Fibroblast of upper back skin (primary cell): ENCODE measurements at places on chromosomes 2 and 18.

GRCh38 chr2:8546612-8547283 is 135.1 kb upstream of the ID2 start:
- DNase-seq: no peak

GRCh38 chr2:145919477-145919876 is 1399.6 kb upstream of the ZEB2 start:
- no peak for DNase-seq

DNA sequence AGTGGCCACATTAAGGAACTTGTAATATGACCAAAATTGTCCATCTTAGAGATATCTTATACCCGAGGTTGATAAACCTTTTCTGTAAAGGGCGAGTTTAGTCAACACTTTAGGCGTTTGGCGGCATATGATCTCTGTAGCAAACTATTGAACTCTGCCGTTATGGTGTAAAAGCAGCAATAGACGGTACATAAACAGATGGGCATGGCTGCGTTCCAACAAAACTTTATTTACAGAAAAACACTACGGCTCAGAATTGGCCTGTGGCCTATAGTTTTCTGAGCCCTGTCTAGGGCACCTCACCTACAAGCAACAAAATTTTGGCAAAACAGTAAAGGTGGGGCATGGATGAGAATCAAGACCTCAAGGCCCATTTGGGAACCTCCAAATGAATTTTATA is 121.9 kb upstream of the HAAO start:
- DNase-seq: no peak

- DNase-seq: no peak
These were observed 35.2 kb downstream of the RFX8 start for GRCh38 chr2:101439716-101440115.

DNA sequence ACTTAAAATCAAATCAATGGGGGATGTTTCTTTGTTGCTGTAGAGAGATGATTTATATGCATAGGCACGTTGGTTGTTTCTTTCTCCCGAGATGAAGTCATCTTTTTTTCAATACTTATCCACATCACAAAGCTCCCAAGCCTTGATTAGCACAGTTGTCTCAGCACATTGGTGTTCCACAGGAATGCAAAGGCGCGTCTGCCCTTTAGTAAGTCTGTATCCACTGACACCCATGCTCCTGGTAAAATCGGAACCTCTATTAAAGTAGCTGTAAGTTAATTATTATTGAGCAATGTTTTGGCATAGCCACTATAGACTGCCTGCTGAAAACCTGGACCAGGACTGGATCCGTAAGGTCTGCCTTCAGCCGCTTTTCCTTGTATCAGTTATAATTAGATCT is 77.6 kb upstream of the RBM44 start:
- peak; percentile 78 for DNase-seq

DNA sequence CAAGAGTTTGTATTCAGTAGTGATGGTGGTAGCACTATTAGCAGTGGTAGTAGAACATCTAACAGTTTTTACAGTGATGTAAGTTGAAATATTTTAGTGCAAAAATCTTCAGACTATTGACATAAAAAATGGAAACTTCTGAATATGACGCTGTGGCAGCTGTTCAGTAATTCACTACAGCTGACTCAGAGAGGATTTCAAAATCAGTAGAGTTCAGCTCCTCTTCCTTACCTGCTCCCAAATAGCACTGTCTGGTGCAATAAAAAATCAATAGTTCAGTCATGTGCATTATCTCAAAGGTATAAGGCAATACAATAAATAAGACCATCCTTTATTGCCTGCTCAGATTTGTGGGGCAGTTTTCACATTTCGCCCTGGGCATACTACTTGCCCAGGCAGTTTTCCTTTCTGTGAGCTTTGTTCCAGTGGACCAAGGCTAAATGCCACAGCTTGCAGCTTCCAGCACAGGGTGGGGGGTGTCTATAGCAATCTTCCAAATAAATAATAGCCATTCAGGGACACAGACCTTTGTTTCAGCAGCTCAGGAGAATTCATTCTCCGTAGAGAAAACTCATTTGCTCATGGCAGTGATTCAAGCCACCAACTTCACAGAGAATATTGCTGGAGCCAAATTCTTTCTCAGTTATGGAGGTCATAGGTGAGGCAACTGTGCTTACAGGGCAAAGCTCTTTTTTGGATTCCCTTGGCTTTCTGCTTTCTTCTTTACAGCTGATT is 33.9 kb upstream of the GORASP2 start:
- peak; percentile 39 for DNase-seq

GRCh38 chr2:96856776-96857666 is 795 bp downstream of the ANKRD39 start:
- DNase-seq: no peak

- no peak for DNase-seq
These were observed 71.1 kb downstream of the MGAT5 start for GRCh38 chr2:134324947-134325346.

DNA sequence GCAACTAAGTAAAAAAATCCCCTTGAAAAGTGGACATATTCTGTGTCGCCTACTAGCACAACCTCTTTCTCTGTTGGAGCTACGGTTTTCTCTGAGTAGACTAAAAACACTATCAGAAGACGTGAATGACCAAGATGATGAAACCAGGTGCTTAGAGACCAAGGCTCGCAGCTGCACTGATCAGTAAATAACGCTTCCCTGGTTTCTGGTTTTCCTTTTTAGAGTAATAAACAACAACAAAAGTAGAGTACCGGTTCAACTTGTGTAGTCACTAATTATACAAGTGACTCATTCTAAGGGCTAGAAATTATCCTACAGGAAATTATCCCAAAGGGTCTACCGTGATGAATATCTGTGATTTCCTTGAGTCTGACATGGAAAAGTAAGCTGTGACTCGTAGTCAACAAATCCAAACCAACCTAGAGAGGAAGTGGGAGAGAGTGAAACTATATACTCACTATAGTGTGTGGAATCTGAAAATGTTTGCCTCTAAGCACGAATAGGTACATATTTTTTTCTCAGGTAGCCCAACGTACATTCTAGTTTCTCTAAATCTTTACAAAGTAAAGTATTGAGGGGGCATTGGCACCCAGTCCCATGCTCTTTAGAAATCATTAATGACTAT is 17.8 kb downstream of the RASGRP3 start:
- DNase-seq: peak; percentile 60

DNA sequence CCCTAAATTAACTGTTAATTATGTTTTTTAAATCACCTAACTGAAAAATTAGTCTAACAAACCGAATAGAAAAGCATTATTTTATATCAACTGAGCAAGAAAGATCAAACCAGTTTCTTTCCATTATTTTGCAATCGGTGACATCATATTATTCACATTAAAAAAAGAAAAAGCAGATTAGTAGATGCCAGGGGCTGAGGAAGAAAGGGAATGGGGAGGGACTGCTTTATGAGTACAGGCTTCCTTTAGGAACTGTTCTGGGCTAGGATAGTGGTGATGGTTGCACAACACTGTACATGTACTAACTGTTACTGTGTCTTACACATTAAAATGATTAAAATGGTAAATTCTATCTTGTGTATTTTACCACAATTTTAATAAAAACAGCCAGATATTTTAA is 59.3 kb downstream of the COBLL1 start:
- DNase-seq: peak; percentile 53

GRCh38 chr2:18356676-18357075 is 203.8 kb downstream of the RDH14 start:
- DNase-seq: peak; percentile 44

GRCh38 chr2:210363261-210363660 is 48.3 kb upstream of the MYL1 start:
- no peak for DNase-seq

GRCh38 chr2:145110668-145111356 is 590.9 kb upstream of the ZEB2 start:
- DNase-seq: peak; percentile 71

DNA sequence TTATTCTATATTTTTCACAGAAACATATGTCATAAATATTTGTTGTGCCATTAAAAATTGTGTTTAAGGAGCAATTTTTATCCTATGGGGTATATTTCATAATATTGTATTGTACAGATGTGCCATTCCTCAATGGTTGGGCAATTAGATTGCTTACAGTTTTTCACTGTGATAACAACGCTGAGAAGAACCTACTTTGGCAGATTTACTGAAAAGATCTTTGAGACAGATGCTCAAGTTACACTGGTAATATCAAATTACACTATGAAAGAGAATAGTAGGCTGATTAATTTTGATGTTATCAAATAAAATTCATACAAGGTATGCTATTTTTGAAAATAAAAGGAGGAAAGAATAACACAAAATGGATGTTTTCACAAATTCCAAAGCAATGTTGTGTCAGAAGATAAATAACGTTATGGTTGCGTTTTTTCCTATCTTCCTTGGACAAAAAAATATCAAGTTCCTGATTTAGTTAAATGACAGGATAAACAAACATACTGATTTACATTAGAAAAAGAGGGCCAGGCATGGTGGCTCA is 335.1 kb upstream of the ZNF521 start:
- DNase-seq: no peak

- peak; percentile 16 for DNase-seq
These were observed 538.2 kb downstream of the NYAP2 start for GRCh38 chr2:225937625-225938187.

- DNase-seq: no peak
These were observed 38.1 kb upstream of the SLC3A1 start for GRCh38 chr2:44237221-44237620.

GRCh38 chr18:48229552-48229981 is 179.6 kb downstream of the ZBTB7C start:
- DNase-seq: no peak

- no peak for DNase-seq
These were observed 11.5 kb downstream of the COPS9 start for GRCh38 chr2:240124651-240125030.

DNA sequence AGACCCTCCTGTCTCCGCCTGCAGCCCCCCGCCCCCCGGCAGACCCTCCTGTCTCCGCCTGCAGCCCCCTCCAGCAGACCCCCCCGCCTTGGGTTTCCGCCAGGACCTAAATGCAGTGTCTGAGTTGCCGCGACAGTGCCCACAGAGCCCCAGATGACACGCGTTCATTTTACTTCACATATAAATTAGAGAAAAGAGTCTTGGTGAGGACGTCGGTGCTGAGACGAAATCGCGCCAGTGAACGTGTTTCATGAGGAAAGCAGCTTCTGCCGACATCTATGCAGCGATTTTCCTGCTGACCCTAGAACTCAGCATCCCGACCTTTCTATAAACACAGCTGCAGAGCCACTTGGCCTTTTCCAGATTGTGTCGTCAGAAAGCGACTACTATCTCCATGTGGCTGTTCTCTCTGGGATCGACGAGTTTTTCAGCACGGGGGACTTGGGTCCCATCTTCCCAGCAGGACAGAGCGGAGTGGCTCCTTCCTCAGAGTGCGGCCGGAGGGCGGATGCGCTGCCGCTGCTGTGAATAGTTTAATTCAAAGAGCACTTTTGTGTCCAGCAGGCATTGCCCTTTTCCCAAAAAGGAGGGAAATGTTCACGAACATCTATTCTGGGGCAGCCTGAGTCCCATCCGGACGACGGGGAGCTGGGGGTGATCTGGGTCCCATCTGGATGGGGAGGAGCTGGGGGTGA is 136.7 kb downstream of the NFATC1 start:
- no peak for DNase-seq

DNA sequence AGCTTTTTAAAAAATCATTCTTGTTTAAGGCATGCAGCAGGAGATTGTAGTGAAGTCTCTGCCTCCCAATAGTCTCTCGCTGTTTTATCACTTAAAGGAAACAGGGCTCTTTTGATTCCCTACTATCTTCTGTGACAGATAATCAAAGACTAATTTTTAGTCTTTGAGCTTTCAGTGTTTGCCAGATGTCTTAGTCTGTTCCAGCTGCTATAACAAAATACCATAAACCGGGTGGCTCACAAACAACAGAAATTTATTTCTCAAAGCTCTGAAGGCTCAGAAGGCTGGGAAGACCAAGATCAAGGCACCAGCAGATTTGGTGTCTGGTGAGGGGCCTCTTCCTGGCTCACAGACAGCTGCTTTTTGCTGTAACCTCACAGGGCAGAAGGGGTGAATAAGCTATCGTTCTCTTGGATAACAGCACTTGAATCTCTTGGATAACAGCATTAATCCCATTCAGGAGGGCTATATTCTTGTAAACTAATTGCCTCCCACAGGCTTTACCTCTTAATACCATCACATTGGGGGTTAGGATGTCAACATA is 37.8 kb upstream of the STAT4 start:
- no peak for DNase-seq

GRCh38 chr2:232901736-232902578 is 31.9 kb downstream of the SNORC start:
- DNase-seq: peak; percentile 88

DNA sequence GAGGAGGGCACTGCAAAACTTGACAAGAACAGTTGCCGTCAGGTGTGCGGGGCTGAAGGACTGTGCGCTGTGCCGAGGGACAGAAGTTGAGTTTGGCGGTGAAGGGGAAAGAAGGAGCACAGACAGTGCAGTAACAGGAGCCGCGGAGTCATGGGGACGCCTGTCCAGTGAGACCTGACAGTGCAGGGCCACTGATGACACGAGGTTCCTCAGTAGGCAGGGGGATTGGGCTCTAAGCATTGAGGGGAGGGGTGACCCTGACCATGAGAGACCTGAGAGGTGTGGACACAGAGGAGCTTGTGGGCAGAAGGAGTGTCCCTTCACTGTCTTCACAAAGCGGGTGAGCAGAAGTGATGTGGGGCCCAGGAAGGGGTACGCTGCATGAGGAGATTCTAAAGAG is 104.8 kb downstream of the MTCL1 start:
- no peak for DNase-seq

DNA sequence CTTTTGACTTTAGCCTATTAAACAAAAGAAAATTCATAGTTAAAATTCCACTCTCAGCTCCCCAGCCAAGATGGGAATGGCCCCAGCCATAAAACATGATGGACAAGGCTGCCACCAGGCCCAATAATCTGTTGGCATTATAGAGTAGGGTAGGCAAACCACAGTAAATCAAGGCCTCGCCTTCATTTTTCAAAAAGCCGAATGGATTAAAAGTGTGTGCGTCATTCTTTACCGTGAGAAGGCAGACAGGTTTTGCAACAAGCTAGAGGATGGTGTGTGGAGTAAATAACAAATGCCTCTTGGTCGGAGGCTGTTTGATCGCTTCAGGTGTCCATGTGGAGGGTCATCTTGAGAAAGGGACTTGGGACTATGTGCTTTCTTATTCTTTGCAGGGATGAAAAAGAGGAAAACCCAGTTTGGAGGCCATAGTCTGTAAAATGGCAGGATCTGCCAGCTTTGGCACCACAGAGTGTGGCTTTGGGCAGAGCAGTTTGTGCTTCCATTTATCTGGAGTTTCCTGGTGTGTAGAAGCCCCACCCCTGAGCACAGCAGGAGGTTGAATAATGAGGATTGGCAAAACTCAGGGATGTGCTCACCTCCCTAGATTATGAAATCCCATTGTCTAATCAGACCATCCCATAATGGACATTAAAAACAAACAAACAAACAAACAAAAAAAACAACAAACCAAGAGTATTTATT is 57.1 kb upstream of the ITGB6 start:
- peak; percentile 48 for DNase-seq

DNA sequence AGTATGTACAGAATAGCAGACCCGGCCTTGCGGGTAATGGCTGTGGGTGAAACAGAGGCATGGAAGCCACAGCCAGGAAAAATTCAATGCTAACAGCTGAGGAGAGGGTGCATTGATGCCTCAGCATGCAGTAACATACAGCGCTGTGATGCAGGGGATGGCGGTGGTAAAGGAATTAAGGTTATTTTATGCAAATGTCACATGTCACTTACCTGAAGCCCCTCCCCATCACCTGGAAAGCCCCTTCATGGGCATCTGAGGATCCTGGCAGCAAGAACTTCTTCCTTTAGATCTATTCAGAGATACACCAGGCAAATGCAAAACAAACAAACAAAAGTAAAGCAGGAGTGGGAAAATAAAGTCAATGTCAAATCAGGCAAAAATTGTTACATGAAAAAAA is 1.7 kb upstream of the SP110 start:
- DNase-seq: no peak

GRCh38 chr2:28539118-28539541 is 43.3 kb downstream of the PLB1 start:
- no peak for DNase-seq
